Left renal cortex interstitium (tissue), 4 donors: ENCODE measurements at places on chromosomes 5 and 9.
A peak's percentile ranks its signal among the peaks of the same experiment; 100 is the strongest.

DNA sequence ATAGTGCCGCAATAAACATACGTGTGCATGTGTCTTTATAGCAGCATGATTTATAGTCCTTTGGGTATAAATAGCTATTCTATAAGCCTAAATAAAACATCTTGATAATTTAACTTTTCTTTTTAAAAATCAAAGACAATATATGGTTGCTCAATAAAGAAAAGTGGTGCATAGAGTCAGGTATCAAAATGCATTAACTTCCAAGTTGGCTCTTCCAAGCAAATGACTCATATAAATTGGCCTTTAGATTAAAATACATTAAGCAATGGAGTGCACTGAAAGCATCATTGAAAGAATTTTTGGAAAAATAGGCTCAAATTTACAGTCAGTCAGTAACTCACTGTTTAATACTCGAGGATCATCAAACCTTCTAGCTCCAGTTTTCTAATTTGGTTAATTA, 106.6 kb downstream of the PLCXD3 start:
- DNase-seq, result no peak

GRCh38 chr9:105908069-105908468, 213.7 kb downstream of the TMEM38B start:
- no peak for DNase-seq

- DNase-seq, result no peak
Observed at GRCh38 chr5:17315710-17316221, 98.3 kb downstream of the BASP1 start.

DNA sequence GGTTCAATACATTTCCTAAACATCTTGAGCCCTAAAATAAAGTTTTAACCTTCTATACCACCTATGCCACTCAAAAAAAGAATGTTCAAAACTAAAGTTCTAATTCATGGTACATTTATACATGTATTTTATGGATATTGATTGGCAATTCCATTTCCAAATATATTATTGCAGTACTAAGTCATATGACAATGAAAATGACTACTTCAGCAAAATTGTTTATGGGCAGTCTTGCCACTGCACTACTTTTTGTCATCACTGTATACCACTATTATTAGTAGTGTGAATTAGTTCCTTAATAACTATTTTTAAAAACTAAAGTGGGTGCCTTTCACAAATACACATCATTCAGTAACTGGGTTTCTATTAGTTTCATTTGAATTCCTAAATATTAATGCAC, 199.6 kb upstream of the CYLC2 start:
- DNase-seq, result no peak

- no peak for DNase-seq
Observed at GRCh38 chr9:113349066-113349444, 286 bp upstream of the BSPRY start.

- peak; percentile 11 for DNase-seq
Observed at GRCh38 chr5:133552925-133553525, 59.3 kb downstream of the FSTL4 start.

GRCh38 chr9:37582548-37583157, 6.5 kb upstream of the FBXO10 start:
- no peak for DNase-seq

- no peak for DNase-seq
Observed at GRCh38 chr9:99137225-99137624, 32.3 kb downstream of the TGFBR1 start.

DNA sequence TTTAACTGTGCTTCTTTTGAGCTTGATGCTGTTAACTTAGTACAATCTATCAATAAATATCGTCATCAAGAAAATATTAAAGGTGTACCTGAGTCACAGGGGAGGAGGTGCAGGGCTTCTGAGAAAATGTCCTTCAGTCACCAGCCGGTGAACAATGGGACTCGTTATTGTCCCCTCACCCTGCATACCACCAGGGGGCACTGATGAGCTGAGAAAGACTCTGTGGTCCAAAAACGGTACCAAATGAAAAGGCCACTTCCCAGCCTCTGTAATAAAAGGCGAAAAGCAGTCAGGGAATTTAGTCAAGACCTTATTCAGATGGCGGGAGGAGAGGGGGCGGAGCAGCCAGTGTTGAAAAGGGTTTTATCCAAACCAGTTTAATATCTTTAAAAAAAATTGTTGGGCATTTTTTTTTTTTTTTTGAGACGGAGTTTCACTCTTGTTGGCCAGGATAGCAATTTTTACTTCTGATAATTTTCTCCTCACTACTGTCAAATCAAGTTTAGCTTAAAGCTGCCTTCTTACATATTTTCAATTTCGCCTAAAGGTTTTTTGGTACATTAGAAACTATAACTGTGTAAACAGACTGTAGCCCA, 271.9 kb upstream of the ADAMTS16 start:
- DNase-seq, result no peak

GRCh38 chr9:108579757-108580439, 275.9 kb downstream of the ACTL7B start:
- no peak for DNase-seq

- DNase-seq, result no peak
Observed at GRCh38 chr5:132473019-132473531, 17.5 kb downstream of the IRF1 start.

GRCh38 chr5:112694853-112695709, 42.6 kb upstream of the APC start:
- no peak for DNase-seq

DNA sequence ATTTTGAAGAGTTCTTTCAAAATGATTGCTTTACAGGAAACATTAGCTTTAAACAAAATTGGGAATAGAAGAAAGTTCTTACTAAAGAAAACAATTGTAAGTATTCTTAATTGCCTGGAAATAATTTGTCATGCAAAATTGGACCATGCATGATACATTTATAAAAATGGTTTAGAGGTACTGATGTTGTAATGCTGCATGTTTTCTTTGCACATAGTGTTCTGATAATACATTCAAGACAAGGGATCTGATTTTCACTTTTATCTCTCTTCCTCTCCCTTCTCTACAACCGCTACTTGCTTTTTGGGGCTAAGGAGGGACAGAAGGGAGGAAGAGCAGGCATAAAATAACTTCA, 211.6 kb upstream of the MPDZ start:
- no peak for DNase-seq

DNA sequence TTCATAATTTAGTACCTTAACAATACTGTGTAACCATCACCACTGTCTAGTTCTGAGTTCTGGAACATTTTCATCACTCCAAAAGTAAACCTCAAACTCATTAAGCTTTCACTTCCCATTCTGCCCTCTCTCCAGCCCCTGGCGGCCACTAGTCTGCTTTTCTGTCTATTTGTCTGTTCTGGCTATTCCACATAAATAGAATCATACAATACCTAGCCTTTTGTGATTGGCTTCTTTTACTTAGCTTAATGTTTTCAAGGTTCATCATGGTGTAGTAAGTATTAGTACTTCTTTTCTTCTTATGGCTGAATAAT, 138.7 kb downstream of the RAPGEF6 start:
- no peak for DNase-seq

- DNase-seq, result no peak
Observed at GRCh38 chr5:64654561-64654938, 35.8 kb upstream of the SHISAL2B start.
